Fibroblast of skin of left biceps (primary cell): ENCODE measurements at places on chromosomes 13 and 19.

DNA sequence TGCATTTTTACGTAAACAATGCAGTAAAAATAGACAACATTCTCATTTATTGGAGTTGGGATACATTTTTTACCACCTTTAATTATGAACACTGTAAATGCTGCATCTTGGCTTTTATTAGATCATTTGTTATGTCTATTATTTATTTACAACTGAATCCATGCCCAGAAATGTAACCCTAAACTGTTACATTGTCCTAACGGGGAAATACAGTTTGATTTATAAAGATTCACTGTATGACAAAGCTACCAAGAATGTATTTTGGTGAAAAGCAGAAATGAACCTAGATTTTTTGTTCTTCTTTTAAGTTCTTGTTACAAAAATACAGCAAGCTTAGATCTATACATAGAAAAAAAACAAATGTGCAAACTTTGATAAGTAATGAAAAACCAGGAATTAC lies 1.1 kb downstream of the METTL21C start:
- no peak for DNase-seq

GRCh38 chr19:48991873-48992580 lies 1.1 kb downstream of the GYS1 start:
- no peak for DNase-seq

- DNase-seq = no peak
These were observed 750 bp downstream of the RAB20 start for GRCh38 chr13:110560601-110561343.

DNA sequence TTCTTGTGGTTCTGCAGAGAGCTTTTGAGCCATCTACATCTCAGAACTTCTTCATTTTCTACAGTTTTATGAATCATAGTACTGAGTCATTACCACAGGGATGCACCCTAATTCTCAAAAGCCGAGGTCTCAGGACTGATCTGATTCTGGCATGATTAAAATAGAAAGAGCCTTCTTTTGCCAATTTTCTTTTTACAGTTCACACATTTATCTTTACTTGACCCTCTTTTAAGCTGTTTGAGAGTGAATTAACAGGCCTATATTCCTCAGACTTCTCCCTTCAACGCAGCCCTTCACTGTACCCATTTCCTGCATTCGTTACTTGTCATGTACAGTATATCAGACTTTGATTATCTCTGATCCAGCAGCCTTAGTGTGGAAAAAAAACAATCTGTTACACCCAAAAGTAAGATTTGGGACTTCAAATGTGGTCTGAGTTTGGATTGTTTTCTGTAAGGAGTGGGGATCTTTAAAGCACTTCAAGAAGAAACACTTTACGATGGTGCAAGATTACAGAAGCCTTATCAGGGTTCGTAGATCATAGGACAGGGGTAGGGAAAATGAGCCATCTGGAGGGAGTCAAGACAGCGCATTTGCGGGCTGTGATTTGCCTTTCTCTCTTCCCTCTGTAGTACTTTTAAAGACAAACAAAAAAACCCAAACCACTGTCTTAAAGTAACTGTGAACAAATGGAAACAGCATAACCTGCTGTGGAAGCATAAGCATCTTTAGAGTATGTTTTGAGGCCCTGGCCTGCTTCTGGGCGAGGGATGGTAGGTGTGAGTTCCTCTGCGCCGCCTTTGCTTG lies 15.3 kb upstream of the GPR183 start:
- peak; percentile 40 for DNase-seq

- no peak for DNase-seq
These were observed 8.1 kb upstream of the RSPH6A start for GRCh38 chr19:45823182-45823581.

GRCh38 chr13:73809561-73809960 lies 324.6 kb downstream of the KLF12 start:
- no peak for DNase-seq

DNA sequence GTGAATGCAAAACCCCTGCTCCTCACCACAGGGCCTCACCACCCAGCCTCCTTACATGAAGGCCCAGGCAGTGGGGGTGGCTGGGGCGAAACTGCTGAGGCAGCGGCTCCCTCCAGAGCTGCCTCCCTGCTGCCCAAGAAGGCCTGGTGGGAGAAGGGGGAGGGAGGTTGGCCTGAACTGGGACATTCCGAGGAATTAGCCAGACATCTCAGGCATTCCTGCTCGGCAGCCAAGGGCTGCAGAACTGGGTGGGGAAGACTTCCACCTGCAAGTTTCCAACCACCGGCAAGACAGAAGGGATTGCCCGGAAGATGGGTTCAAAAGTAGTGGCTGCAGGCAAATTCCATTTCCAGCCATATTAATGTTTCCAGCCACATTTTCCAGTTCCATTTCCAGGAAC lies 2.3 kb upstream of the PSPN start:
- peak; percentile 23 for DNase-seq

GRCh38 chr13:55403887-55404487 lies 1736.7 kb upstream of the PRR20A start:
- no peak for DNase-seq

GRCh38 chr13:73167028-73167820 lies 108.4 kb downstream of the KLF5 start:
- no peak for DNase-seq

DNA sequence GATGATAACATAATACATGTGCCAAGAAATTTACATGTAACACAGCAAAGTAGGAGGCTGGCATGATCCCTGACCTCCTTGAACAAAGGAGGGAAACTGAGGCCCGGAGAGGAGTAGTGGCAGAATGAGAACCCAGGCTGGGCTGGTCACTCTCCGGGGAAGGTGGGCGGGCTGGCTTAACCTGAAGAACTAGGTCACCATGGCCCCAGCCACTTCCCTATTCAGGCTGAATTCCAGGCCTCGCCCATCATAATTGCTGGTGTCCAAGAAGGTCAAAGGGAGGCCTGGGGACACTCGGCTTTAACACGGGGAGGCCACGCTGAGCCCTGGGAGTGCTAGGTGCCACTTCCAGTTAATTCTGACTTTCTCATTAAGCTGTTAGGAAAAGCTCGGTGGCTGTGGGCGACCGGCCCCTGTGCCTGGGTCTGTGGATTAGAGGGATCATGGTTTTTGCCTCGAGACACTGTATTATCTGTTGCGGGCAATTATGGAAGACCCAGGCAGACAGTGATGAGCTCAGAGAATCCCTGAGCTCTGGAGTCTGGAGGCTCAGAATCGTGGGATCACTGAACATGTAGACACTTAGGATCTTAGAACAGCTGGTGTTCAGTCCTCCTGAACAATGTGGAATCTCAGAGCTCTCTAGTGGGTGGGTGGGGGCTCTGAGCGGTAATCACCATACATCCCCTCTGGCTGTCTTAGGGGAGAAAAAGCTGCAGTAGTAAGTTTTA lies 5.0 kb upstream of the TINCR start:
- DNase-seq = no peak

DNA sequence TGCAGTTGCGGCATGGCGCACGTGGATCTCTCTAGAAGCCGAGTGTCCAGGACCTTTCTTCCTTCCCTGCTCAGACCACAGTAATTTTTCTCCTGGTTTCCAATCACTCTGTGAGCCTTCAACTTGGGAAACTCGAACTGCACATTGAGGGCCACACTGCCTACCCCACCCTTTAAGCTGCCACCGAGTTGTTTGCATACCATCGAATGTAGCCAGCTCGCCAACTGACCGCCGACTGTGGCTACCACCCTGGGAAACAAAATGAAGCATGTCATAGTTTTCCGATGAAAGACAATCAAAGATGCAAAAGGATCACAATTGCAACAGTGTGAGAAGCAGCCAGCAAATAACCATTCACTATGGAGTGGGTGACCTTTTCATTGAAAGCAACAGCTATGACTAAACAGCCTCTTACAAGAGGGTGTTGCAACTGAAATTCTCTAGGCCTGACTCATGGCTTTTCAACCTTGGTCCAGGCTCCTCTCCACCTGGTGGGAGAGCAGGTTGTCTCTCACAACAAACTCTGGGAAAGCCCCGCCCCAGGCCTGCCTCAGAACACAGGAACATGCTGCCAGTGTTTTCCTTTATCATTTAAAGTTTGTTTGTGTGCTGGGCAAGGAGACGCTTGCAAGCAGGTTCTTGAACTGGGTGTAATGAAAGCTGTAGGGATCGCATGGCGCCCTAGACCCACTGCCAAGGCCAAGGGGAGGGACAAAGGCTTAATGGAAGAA lies 141.7 kb upstream of the SERP2 start:
- DNase-seq = peak; percentile 67

DNA sequence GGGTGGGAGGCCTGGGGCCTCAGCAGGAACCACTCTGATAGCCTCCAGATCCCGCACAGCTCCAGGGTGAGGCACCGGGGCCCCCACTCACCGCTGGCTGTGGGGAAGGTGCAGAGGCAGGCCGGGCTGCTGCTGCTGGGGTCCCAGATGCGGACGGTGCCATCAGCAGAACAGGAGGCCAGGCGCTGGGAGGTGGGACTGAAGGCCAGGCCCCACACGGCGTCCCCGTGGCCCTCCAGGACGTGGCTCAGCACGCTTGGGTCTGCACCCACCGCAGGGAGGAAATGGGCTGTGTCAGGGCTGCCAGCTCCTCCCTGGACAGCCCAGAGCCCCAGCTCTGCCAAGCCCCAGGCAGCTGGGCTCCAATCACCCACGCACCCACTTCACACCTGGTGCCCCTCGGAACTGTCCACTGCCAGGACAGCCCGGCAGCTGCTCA lies 6.1 kb upstream of the PRKD2 start:
- no peak for DNase-seq

DNA sequence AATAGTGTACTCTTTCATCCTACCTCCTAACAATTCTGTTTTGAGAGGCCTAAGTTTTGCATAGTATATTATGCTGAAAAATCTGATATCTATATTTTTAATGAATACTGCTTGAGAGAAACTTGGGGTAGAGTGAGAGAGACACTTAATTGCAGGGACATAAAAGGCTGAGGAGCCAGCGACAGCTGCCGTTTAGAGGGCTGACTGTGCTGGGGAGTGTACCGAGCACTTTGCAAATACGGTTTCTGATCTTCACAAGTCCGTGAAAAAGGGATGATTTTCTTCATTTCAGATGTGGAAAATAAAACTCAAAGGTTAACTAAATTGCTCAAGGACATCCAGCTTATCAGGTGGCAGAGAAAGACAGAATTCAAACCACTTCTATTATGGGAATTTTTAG lies 97.4 kb downstream of the CAB39L start:
- no peak for DNase-seq

DNA sequence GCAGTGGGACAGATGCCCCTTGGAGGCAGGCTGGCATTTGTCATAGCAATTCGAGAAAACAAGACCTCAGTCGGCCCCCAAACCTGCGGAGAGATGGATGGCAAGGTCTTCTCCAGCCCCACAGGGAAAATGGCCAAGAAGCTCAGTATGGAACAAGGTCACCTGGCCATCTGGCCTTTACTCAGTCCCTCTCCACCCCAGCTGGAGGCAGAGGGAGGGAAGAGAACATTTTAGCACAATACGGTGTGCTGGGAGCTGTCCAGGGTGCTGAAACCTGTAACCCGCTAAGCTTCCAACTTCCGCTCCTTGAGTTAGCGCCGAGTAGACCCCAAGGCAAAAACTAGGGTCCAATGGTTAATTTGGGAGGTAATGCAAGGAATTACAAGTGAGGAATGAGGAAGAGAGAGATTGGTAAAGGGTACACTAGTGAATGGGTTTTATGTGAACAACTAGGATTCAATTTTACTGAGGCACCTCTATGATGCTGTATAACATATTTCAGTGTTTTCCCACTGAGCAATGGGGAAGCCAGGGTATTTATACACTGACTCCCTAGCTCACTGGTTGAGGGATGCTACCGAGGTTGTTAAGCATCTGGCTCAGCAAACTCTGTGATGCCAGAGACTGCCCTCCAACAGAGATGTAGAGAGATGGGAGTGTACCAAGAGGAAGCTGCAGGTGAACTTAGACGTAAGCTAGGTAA lies 64.3 kb downstream of the CACNA1A start:
- DNase-seq = peak; percentile 6
